ENCODE measurements at places on chromosomes 1 and 21. TPM values are rescaled to one million over a fixed set of nuclear protein-coding genes. Genes with fewer than 3 reads are reported as not detected.

The NCAM2 gene
- 0.12 TPM for total RNA-seq

The C1orf94 gene
- total RNA-seq = 0.68 TPM

The IFI16 gene
- 55.9 TPM for total RNA-seq

The FAM151A gene
- total RNA-seq = not detected

The KHDC4 gene
- 28.6 TPM for total RNA-seq

The MRPL9 gene
- total RNA-seq = 101 TPM

The TIE1 gene
- 0.68 TPM for total RNA-seq

The KLHL12 gene
- total RNA-seq = 19.1 TPM

The PTPRU gene
- 14.1 TPM for total RNA-seq

The OLFM3 gene
- not detected for total RNA-seq

The LAD1 gene
- total RNA-seq = not detected

The ANKRD45 gene
- total RNA-seq = not detected

The UBXN10 gene
- 0.10 TPM for total RNA-seq

The FAM163A gene
- total RNA-seq = not detected

The MINDY1 gene
- 7.7 TPM for total RNA-seq

The DCST1 gene
- not detected for total RNA-seq

The LRRC42 gene
- 57.8 TPM for total RNA-seq

The CFH gene
- total RNA-seq = 2.3 TPM

The BSND gene
- total RNA-seq = not detected

The ACTA1 gene
- not detected for total RNA-seq

The GCSAML gene
- total RNA-seq = 0.12 TPM

The COA6 gene
- 59.0 TPM for total RNA-seq

The CELA2A gene
- total RNA-seq = not detected

The NBPF11 gene
- 2.5 TPM for total RNA-seq

The SOX13 gene
- 4.4 TPM for total RNA-seq

The PTAFR gene
- 0.12 TPM for total RNA-seq

The HSD11B1 gene
- 0.72 TPM for total RNA-seq

The NID1 gene
- 50.9 TPM for total RNA-seq

The VAV3 gene
- 1.7 TPM for total RNA-seq

The AP4B1 gene
- total RNA-seq = 16.9 TPM

The RGS18 gene
- not detected for total RNA-seq

The NR0B2 gene
- not detected for total RNA-seq

The HES3 gene
- total RNA-seq = not detected

The TGFBR3 gene
- 4.5 TPM for total RNA-seq

The LRRC38 gene
- not detected for total RNA-seq

The S100A7 gene
- total RNA-seq = not detected

The C1orf226 gene
- total RNA-seq = not detected

The ZZZ3 gene
- total RNA-seq = 64.1 TPM

The HSF2BP gene
- 0.49 TPM for total RNA-seq

The TMPRSS15 gene
- total RNA-seq = 3.6 TPM

The LHX8 gene
- total RNA-seq = 8.6 TPM

The TDRKH gene
- total RNA-seq = 5.5 TPM

The HHIPL2 gene
- 1.4 TPM for total RNA-seq

The RAB42 gene
- total RNA-seq = 1.9 TPM

The TPTE gene
- 3.1 TPM for total RNA-seq

The LYPLA2 gene
- total RNA-seq = 62.6 TPM

The EPHA2 gene
- total RNA-seq = 53.4 TPM

The FCGR1A gene
- total RNA-seq = not detected

The TMEM61 gene
- not detected for total RNA-seq

The WNT2B gene
- under 0.01 TPM for total RNA-seq

The SLC16A4 gene
- 18.5 TPM for total RNA-seq

The GSTM2 gene
- total RNA-seq = 17.6 TPM

The C1orf53 gene
- 2.6 TPM for total RNA-seq

The AIRE gene
- total RNA-seq = 0.10 TPM

The COL8A2 gene
- total RNA-seq = 0.88 TPM

The KRTAP19-3 gene
- not detected for total RNA-seq

The NTNG1 gene
- total RNA-seq = not detected

The MRPS15 gene
- 139 TPM for total RNA-seq
